SK-N-MC (cell line): ENCODE measurements at places on chromosomes 12 and 14.

- DNase-seq, result no peak
Measured at GRCh38 chr14:28243600-28243999, 523.0 kb upstream of the FOXG1 start.

DNA sequence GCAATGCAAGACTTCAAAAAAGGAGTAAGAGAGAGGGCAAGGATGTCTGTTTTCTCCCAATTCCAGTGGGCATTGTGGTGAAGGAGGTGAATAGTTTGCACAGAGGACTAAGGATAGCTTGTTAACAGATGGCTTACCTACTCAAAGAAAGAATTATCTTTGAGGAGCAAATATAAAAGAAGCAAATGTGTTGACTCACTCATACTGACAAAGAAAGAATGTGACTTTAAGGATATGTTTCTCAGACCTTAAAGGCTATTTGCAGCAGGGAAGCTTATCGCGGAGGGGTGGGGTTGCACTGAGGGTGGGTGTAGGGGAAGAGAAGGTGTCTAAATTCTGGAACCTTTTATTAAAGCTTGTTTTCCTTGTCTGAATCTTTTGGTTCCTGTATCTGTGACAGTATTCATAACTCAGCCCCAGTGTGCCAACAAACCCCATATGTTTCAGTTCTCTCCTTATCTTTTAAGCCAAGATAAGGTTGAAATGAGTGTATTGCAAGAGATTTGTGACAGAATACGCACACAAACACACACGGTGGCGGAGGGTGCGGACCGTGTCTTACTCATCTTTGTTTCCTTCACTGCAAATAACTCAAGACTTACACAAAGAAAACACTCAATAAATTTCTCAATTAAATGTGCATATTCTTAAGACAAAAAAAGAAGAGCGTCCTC is 146.4 kb upstream of the ARID2 start:
- no peak for DNase-seq

GRCh38 chr12:54349036-54349435 is 15.2 kb downstream of the GPR84 start:
- DNase-seq, result no peak

DNA sequence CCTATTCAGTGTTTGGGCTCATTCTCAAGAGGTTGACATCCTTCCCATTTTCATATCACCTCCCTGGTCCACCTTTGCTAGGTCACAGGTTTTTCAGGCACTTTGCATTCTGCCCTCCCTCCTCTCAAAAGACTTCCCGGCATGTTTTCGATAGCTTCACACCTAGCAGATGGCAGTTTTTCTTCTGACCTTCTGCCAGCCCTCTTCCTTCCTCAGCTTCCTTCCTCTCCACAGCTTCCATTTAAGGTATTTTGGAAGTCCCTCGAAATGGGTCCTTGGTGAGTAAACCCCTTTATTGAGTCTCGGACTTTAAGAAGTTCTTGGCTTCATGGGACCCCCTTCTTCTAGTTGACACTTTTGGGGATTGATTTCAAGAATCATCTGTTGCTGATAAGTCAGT is 358.0 kb downstream of the RGS6 start:
- no peak for DNase-seq

GRCh38 chr12:116880817-116881324 is 370 bp downstream of the HRK start:
- DNase-seq, result no peak

GRCh38 chr14:67491285-67491684 is 2.8 kb upstream of the TMEM229B start:
- no peak for DNase-seq

- no peak for DNase-seq
Measured at GRCh38 chr12:112236386-112236785, 111.0 kb downstream of the TRAFD1 start.

DNA sequence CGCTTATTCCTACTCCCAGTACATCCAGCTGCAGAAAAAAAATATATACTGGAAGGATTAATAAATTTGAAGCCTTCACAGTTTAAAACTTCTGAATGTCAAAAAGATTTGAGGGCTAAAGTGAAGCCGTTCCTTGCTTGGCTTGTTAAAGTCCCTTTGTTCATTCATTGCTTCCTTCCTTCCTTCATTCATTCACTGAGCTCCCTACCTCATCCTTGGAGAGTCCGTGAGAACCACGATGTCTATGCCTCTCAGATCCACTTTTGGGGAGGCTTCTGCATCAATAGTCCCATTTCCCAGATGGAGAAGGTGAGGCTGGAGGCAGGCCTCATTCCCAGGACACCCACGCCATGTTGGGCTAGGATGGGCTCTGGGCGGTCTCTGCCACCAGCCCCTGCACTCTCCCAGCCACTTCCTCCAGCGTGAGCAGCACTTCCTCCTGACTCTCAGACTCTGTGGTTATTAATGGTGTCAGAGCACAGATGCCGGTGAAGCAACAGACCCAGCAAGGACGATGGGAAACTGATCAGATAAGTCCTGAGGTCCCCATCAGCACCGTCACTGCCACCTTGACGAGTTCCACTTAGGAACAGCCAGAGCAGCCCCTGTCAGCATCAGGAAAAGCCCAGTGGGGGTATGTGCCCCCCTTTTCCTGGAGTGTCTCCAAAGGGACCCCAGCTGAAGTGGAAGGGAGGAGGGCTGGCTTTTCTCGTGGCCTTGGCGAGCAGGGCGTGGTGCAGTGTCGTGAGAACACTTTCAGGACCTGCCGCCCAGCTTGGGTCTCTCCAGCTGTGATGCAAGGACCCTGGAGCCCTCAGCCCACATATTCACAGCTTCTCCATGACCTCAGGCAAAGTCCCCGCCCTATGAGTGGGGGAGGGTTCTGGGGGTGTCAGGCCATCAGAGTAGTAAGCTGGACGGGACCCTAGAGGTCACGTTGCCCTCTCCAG is 21.2 kb downstream of the ASB2 start:
- DNase-seq, result no peak

DNA sequence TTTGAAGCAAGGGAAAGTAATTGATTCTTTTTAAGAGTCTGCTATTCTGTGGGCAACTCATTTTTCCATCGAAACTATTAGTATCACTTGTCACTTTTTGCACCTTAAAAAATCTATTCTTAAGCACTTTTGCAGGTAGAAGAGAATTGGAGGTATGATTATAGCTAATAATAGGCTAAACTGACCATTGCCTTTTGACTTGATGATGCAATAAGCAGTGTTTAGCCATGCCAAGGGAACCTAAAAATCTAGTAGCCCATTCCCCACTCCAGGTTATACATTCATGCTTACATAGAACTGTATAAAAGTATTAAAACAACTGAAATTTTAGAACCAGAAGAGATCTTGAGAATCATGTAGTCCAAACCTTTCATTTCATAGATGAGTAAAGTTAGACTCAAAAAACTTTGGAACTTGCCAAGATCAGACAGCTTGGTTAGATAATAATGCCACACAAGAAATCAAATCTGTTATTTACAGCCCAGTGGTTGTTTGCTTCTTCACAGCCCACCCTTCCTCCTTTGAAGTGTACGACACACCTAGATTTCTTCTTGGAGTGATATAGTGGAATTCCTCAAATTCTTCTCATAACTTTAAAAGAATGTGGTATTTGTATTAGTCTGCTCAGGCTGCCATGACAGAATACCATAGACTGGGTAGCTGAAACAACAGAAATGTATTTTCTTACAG is 21.7 kb upstream of the GARIN2 start:
- no peak for DNase-seq

GRCh38 chr12:93020631-93021597 is 91.8 kb upstream of the EEA1 start:
- DNase-seq, result no peak

GRCh38 chr14:50047274-50047676 is 69.1 kb downstream of the VCPKMT start:
- DNase-seq, result no peak

DNA sequence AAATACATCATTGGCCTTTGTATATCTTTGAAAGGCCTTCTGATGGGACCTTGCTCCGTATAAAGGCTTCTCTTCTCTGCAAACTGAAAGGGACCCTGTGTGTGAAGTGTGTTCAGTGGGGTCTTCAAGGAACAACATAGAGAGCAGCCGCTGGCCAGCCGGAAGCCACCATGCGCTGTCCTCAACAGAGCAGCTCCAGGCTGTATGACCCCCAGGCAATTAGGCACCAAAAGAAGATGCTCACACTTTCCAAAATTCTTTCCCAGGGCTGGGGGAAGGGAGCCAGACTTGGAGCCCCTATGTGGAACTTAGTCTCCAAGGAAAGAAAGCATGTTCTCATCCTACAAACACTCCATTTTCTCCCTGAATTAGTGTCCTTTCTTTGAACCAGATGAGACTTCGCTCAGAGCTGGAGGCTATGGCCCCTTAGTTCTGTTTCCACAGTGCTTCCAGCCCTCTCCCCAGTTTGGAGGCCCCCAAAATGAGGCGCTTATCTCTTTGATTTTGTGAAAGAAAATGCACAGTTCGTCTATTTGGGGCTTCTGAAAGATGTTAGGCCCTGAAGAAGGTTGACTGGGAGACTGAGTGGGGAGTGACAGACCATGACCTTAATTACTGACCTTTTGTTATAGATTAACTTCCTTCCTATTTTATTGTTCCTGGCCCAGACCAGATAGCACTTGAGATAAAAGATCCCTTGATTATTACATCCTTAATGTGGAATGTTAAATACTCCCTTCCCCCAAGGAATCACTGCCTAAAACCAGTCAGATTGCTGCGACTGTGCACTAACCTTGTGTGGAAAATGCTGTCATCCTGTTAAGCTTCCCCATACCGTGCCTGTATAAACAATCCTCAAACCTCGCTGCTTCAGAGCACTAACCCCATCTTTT is 128.3 kb upstream of the FGD4 start:
- no peak for DNase-seq

GRCh38 chr14:36313206-36313605 is 7.2 kb downstream of the MBIP start:
- DNase-seq, result no peak

- no peak for DNase-seq
Measured at GRCh38 chr14:44783901-44784300, 177.8 kb downstream of the KLHL28 start.

DNA sequence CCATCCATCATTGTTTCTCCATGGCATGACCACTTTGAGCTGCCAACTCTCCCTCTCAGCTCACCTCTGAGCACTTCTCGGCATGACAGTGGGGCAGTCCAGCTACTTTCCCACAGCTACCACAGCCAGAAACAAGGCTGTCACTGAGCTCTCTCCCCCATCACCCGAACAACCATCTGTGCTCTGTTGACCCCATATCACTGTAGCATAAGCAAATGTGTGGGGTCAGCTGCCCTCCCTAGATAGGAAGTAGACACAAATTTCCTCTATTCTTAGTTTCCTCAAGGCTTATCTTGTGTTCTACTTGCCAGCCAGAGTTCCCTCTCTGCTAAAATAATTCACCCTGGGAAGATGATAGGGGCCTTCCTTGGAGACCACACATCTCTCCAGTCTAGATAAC is 82.6 kb upstream of the FUT8 start:
- DNase-seq, result no peak

- DNase-seq, result peak; percentile 45
Measured at GRCh38 chr14:103014466-103015228, 42.7 kb downstream of the CDC42BPB start.

DNA sequence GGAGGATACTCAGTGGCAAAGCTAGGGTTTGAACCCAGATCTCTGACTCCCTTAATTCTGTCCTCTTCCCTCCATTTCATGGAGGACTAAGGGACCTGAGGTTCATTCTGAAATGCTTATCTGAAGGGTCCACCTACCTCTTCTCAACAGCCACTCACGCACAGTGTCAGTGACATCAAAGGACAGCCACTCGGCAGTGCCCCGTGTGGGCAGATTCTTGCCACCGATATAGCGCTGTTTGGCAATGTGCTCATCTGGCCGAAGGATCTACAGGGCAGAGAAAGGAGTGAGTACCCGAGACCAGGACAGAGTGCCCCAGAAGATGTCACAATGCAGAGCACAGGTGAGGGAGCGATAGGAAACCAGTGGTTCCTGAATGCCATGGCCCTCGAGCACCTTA is 10.8 kb downstream of the TGFB3 start:
- no peak for DNase-seq

DNA sequence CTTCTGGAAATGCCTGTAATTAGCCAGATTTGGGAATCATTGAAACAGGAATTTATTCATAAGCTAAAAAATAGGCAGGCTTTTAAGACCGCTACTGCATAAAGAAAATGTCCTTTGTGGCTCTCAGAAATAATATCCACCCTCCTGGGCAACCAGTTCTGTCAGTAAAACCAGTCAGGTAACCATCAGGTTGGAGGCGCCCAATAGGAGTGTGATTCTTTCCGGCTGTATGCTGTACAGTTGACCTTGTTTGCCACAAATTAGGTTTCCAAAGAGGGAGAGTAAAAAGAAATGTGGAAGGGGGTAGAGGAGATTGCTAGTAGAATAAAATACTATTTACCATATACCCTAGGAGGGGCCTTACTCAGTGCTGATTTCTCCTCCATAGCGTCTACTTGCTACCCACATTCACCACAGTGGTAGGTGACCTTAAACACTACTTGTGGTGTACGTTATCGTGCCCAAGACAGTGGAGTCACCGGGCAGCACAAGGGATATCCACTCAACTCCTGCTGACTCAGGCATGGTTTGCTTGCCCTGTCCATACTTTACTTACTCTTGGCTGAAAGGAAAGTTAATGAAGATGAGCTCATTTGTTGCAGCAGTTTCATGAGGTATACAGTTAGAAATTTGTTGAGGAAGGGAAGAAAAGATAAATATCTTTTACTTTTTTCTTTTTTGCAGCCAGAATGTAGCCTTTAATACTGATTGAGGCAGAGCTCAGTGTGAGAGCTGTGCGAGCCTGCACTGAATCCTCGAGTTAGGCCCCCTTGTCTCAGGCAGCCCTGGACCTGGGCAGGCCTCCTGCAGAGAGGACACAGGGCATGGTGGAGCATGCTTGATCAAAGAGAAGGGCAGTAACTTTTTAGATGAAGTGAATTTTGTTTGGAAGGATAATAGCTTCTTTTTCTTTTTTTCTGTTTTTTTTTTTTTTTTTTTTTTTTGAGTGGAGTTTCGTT is 76.7 kb downstream of the DIP2B start:
- no peak for DNase-seq

DNA sequence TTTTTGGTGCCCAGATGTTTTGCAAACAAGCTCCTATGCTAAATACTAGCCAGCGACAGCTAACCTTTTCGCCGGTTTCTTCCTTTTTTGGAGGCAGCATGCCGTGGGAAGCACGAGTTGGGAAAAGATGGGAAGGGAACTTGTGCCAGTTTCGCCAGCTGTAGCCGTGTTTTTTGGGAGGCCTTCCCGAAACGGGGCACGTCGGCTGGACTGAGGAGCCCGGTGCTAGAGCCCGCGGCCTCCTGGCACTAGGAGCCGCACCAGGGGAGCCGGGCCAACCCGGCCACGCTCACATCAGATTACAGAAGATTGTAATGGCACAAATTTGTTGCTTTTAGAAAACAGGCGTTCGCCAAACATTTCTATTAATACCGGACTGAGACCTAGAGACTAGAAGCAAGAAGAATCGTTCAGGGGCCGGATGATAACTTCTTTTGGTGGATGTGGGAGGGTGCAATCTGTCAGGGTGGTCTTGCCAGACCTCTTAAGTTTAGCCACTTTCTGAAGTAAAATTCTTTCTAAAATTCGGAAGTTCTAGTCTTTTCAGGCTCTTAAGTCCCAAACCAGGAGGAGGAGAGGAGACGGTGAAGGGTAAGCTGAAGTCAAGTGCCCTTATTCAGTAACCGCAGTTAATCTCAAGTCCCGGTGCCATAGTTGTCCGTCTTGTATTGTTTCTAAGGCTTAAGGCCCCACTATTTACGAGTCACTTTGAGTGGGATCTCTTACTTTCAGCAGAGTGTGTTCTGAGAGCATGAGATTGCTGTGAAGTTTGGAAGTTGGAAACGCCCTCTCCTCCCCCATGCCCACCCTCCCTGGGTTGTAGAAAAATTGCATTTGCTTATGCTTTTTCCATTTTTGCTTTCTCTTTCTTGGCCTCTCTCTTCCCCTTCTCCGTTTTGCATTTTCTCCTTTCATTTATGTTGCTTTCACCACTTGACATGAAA is 1.3 kb downstream of the RASSF3 start:
- no peak for DNase-seq
